ENCODE measurements at places on chromosomes 1 and 21.

DNA sequence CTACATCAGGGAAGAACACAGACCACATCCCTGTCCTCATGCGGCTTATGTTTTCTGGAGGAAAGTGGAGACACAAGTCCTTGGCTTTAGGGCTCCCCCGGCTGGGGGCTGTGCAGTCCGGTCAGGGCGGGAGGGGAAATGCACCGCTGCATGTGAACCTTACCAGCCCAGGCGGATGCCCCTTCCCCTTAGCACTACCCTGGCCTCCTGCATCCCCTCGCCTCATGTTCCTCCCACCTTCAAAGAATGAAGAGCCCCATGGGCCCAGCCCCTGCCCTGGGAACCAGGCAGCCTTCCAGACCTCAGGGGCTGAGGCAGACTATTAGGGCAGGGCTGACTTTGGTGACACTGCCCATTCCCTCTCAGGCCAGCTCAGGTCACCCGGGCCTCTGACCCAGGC, 45.5 kb downstream of the TNNT2 start:
- no peak for DNase-seq

DNA sequence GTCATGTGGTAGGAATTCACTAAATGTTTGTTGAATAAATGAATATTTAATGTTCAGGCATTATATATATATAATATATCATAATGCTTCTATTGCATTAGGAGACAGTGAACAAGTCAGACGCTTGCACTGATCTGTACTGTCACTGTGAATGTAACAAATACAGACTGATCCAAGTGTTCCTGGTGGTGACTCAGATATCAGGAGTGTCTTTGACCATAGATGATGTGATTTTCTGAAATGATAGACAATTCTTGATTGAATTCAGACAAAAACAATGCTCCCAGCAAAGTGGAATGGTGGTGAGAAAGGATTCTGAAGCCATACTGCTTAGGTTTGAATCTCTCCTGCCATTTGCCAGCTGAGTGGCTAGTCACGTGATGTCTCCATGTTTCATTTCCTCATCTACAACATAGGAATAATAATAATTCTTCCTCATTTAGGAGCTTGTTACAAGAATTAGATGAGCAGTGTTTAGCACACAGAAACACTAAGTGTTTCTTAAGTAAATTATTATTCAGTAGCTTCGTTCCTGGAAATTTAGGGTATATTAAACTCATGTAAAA, 71.0 kb downstream of the OLFML2B start:
- no peak for DNase-seq

DNA sequence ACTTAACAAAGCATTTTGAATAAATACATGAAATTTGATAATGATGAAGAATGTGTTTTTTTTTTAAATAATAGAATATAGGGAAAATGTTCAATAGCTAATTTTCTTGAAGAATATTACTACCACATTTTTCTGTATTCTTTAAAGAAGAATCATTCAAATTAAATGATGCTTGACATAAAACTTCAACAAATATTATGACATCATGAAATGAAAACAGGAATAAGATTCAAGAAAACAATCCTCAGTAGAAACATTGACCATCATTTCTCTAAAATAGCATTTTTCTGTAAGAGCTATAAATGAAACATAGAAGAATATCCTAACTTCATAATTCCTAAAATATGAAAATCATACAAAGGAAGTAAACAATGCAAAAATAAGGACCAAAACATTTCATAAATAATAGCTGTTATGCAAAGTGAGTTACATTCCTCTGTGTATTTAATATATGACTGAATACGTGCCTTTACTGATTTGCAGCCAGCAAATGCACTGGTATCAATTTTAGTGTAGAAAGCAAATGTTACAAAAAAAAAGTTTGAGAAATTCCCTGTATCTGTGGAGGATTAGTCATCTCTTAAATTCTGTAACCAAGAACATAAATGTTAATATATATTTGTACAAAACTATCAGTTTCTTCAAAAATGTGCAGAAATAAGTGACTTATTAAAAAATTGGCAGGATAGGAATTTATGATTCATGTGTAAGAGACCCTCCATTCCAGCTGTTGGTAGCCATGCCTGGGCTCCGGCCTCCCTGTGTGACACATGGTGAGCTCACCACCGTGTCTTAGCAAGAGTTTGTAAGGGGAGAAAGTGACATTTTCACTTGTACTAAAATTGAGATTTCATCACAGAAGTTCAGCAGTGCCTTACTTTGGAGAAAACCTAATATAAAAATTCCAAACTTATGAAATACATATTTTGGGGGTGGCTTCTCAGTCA, 15.0 kb upstream of the PTPN14 start:
- DNase-seq: peak; percentile 23

DNA sequence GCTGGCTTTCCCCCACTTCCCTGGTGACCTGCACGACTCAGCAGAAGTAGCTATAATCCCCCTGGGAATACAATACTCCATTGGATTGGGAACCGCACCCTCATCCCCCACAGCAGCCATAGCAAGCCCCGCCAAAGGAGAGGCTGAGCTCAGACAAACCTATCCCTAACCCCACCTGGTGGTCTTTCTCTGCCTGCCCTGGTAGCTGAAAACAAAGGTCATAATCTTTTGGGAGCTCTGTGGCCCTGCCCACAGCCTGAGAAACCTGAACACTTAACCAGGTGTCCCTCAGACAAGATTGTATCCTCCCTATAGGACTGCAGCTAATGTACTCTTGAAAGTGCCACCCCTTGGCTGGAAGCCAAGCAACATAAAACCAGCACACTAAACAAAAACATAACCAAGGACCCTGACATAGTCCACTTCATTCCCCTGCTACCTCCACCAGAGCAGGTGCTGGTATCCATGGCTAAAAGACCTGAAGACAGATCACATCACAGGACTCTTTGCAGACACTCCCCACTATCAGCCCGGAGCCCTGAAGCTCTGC, 71.6 kb upstream of the RUNX1 start:
- no peak for DNase-seq

DNA sequence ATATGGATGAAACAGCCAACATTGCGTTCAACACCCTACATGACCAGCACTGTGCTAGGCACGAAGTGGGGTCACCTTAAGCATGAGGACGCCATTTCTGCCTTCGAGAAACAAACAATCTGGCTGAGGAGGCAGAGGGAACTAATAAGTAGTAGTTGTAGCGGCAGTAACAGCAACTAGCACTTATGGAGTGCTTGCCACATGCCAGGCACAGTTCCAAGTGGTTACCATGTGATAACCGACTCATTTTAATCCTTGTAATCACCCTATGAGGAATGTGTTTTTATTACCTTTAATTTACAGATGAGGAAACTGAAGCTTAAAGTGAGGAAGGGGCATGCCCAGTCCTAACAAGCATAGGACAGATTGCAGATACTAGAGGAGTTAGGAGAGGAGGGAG, 33.7 kb downstream of the KCND3 start:
- DNase-seq: no peak

- DNase-seq: peak; percentile 63
Observed at GRCh38 chr1:65429806-65430205, 9.3 kb downstream of the LEPR start.

GRCh38 chr1:115239426-115239825, 98.6 kb downstream of the NGF start:
- DNase-seq: no peak

DNA sequence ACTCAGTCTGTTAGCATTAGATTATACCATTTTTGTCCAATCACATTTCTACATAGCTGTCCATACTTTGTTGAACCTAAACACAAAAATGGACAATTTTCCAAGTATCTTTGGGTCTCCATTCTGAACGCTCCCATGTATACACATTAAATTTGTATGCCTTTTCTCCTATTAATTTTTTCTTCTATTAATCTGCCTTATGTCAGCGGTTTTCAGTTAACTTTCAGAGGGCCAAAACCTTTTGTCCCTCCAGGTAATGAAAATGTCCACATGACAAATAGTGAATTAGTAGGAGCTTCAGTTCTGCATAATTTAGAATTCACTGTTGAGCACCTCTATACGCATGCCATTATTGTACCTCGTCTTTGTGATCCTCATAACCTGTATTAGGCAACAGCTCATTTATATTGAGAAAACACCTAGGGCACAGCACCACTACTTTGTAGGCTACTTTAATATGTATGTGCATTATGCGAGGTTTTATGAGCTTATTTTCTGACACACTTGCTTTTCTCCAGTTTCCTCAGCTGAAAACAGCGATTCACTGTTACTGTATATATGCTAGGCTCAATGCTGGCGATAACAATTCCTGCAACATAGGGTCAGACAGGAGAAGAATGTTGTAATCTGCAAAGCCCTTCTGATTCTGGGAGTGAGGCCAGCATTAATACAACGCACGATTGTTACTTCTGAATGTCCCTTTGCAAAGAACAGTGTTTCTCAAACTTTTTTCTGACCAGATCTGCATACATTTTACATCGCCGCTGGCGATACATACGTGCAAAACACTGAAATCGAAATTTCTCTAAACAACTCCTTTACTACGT, 1.1 kb upstream of the ABCD3 start:
- DNase-seq: peak; percentile 35

- DNase-seq: no peak
Observed at GRCh38 chr1:243261390-243261789, 5.5 kb downstream of the SDCCAG8 start.

DNA sequence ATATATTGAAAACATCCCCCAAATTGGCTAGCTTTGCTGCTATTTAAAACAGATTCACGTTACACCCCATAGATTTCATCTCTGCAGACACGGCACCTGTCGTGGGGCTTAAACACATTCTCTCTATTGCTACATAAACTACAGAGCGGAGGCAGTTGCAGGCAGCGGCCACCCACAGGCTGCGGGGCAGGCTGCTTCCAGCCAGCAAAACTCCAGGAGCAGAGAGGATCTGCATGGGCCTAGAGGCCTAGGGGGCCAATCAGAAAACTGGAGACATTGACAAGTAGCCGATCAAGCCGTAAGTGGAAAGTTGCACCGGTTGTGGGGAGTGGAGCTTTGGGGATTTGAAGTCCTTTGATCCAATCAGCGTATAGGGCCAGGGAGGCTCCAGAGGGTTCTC, 129.0 kb upstream of the KLHDC7A start:
- DNase-seq: no peak

- no peak for DNase-seq
Observed at GRCh38 chr1:24311234-24311633, 7.9 kb upstream of the GRHL3 start.

GRCh38 chr1:72037745-72038343, 244.5 kb downstream of the NEGR1 start:
- DNase-seq: peak; percentile 11

DNA sequence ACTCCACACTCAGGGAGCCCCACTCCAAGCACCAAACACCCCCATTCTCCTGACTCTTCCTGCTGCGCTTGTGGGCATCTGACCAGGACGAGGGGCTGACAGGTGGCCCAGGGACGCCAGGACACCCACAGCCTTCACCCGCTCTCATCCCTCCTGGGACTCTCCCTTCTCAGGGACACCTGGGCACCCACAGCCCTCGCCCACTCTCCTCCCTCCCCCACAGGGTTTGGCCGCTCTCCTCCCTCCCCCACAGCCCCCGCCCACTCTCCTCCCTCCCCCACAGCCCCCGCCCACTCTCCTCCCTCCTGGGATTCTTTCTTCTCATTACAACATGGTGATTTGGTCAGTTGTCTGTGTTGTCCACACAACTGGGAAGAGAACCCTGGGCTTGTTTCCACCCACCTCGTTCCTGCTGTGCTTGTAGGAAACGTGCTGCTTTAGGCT, 43.4 kb downstream of the PRDM15 start:
- no peak for DNase-seq

GRCh38 chr1:30770150-30770549, 12.6 kb upstream of the LAPTM5 start:
- no peak for DNase-seq

DNA sequence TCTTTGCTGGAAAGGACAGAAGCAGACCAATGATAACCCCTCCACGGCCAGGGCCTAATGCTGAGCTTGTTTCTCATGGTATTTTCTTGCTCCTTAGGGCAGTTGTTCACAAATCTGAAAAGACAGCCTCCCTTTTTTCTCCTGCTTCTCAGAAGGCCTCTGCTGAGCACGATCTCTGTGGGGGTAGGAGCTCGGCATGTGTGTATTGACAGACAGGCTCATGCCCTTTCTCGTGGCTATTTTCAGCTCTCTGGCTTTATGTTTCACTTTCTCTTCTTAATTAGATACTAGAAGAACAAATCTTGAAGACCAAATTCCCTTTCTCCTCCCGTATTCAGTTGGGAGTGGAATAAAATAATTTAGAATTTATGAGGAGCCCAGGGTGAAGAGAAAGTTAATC, 768 bp upstream of the RIIAD1 start:
- DNase-seq: no peak

DNA sequence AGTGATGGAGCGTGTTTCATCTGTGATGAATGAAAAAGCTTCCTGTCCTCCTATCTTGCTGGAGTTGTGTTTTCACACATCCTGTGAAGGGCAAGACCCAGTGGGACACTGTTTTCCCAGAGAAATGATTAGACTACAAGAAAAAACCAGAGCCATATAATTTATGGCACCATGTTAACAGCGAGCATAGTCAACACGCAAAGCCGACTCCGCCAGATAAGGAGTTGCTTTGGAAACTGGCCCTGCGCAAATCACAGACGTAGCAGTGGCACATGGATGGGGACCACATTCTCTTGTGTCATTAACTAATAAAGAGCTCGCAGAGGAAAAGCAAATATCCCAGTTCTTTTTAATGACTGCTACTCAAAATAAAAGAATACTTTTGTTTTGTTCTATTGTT, 471.2 kb upstream of the RUNX1 start:
- DNase-seq: no peak

DNA sequence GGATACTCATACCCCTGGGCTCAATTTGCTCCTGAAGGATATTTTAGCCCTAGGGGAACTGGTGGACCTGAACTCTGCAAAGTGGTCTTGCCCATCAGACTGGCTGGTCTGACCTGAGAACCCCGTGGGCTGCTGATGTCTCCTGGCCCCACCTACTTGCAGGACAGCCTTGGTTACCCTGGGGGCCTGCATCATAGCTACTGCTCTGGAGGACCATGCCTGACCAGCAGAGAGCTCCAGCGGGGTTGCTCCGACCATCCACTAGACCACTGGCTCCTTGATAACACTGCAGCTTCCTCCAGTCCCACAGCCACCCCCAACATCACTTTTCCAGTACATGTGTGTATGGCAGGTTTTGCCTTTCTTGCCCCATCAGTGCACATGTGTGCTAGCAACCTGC, 331.6 kb upstream of the BRINP3 start:
- no peak for DNase-seq

DNA sequence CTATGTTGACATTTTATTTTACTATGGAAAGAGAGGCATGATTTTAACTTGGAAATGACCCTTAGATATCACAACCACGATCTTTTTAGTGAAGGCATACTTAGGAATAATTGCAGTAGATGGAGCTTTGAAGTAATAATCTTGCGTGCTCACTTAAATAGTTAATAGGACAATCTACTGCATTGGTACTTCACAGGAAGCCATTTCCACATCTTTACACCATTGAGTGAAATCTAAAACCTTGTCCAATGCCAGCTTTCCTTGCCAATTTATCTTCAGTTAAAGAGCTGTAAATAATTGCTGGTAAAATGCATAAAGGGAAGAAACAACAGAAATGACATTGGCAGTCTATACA, 586.3 kb downstream of the ADGRL2 start:
- no peak for DNase-seq

GRCh38 chr21:44013380-44014088, 1.4 kb downstream of the TRAPPC10 start:
- DNase-seq: no peak

GRCh38 chr1:5662744-5663126, 329.5 kb downstream of the NPHP4 start:
- no peak for DNase-seq

Measured in urothelium cell line (cell line).